Hair follicle dermal papilla cell (primary cell): ENCODE measurements at places on chromosomes 12 and 14. TPM values are rescaled to one million over a fixed set of nuclear protein-coding genes. Genes with fewer than 3 reads are reported as not detected.

The RHEBL1 gene
- 0.36 TPM in 1 of 2 replicates, not detected in the other for total RNA-seq

The SLC25A21 gene
- under 0.01 and 0.24 TPM in 2 replicates for total RNA-seq

The GLIPR1L2 gene
- 0.16 and 0.85 TPM in 2 replicates for total RNA-seq

The MLEC gene
- 113 and 120 TPM in 2 replicates for total RNA-seq

The SOAT2 gene
- total RNA-seq = 0.49 TPM in 1 of 2 replicates, not detected in the other

The FBXO34 gene
- total RNA-seq = 25.6 and 30.0 TPM in 2 replicates

The GYS2 gene
- total RNA-seq = not detected in 2 replicates

The CRACR2A gene
- total RNA-seq = 11.4 and 11.8 TPM in 2 replicates

The FIGNL2 gene
- 0.36 and 0.65 TPM in 2 replicates for total RNA-seq

The MSRB3 gene
- 59.1 and 74.6 TPM in 2 replicates for total RNA-seq

The CCDC88C gene
- under 0.01 and 0.16 TPM in 2 replicates for total RNA-seq

The GSG1 gene
- total RNA-seq = 0.16 TPM in 1 of 2 replicates, not detected in the other

The WDR89 gene
- total RNA-seq = 8.0 TPM in 2 replicates

The SMIM41 gene
- total RNA-seq = 0.16 and 0.24 TPM in 2 replicates

The TAS2R9 gene
- total RNA-seq = not detected in 2 replicates

The RXYLT1 gene
- 14.9 and 16.6 TPM in 2 replicates for total RNA-seq

The RFX4 gene
- total RNA-seq = not detected in 2 replicates

The METTL1 gene
- 8.0 and 14.0 TPM in 2 replicates for total RNA-seq

The CMTM5 gene
- 0.32 and 0.49 TPM in 2 replicates for total RNA-seq

The BATF gene
- total RNA-seq = not detected in 2 replicates

The CREBL2 gene
- total RNA-seq = 42.6 and 43.0 TPM in 2 replicates

The IFNG gene
- not detected in 2 replicates for total RNA-seq

The ADCY4 gene
- 24.2 and 35.5 TPM in 2 replicates for total RNA-seq

The PMCH gene
- total RNA-seq = not detected in 2 replicates

The TESPA1 gene
- not detected in 2 replicates for total RNA-seq

The BHLHE41 gene
- total RNA-seq = 8.6 and 9.4 TPM in 2 replicates

The NOXRED1 gene
- 0.12 and 0.16 TPM in 2 replicates for total RNA-seq

The PROX2 gene
- 0.12 and 0.16 TPM in 2 replicates for total RNA-seq

The BDKRB2 gene
- 3.5 and 21.3 TPM in 2 replicates for total RNA-seq

The KCNA5 gene
- not detected in 2 replicates for total RNA-seq

The NUAK1 gene
- 28.7 and 37.3 TPM in 2 replicates for total RNA-seq

The KRT80 gene
- 0.24 and 1.1 TPM in 2 replicates for total RNA-seq

The RNF212B gene
- total RNA-seq = not detected in 2 replicates

The WNT1 gene
- not detected in 2 replicates for total RNA-seq

The C12orf60 gene
- 0.49 and 0.65 TPM in 2 replicates for total RNA-seq

The ANO4 gene
- not detected in 2 replicates for total RNA-seq

The NACA gene
- 583 and 627 TPM in 2 replicates for total RNA-seq

The CMKLR1 gene
- total RNA-seq = 17.4 and 19.6 TPM in 2 replicates

The GPD1 gene
- total RNA-seq = under 0.01 and 0.24 TPM in 2 replicates

The SLC17A8 gene
- total RNA-seq = not detected in 2 replicates

The RGS6 gene
- total RNA-seq = not detected in 2 replicates

The FLVCR2 gene
- 0.32 and 0.61 TPM in 2 replicates for total RNA-seq

The SPX gene
- total RNA-seq = 0.32 TPM in 1 of 2 replicates, not detected in the other

The FERMT2 gene
- total RNA-seq = 178 and 206 TPM in 2 replicates

The ARMH4 gene
- 10.0 and 10.1 TPM in 2 replicates for total RNA-seq

The PZP gene
- total RNA-seq = not detected in 2 replicates

The SRRM4 gene
- not detected in 2 replicates for total RNA-seq

The PGF gene
- 101 and 129 TPM in 2 replicates for total RNA-seq

The PRKAG1 gene
- 74.5 and 87.3 TPM in 2 replicates for total RNA-seq
